COLO829 (cell line): ENCODE measurements at places on chromosomes 7 and 10.
A peak's percentile ranks its signal among the peaks of the same experiment; 100 is the strongest.

GRCh38 chr10:131093795-131094366 is 217.6 kb downstream of the TCERG1L start:
- no peak for DNase-seq

DNA sequence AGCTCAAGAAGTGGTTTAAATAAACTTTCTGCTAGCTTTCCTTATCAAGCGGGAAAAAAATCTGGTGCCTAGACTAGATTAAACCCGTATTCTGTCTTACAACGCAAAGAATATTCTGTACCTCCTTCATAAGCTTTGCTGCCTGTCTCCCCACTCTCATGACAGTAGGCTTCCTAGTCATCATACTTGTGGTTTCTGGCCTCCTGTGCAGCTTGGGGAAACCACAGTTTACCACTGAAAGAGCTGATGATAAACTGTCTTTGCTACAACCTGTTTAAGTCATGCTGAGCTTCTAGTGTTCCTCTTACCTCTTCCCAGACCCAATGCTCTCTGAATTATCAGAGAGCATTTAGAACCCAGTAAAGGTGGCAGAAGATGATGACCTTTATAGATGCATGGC is 55.0 kb downstream of the PODXL start:
- no peak for DNase-seq

DNA sequence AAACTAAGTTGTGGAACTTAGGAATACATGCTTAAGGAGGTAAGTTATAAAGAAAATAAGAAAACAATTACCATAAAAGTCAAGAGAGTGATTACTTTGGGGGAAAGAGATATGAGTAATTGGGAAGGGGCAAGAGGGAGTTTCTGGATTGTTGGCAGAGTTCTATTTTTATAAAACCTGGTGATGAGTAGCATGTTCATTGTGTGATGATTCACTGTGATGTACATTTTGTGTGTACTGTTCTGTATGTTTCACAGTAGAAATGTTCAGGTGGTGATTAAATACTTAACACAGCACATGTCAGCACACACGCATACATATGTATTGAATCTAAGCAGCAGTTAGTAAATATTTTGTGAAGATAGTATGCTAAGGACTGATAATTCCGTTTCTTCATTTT is 9.7 kb upstream of the OIT3 start:
- DNase-seq = no peak

- no peak for DNase-seq
Measured at GRCh38 chr10:1664333-1664964, 72.9 kb downstream of the ADARB2 start.

DNA sequence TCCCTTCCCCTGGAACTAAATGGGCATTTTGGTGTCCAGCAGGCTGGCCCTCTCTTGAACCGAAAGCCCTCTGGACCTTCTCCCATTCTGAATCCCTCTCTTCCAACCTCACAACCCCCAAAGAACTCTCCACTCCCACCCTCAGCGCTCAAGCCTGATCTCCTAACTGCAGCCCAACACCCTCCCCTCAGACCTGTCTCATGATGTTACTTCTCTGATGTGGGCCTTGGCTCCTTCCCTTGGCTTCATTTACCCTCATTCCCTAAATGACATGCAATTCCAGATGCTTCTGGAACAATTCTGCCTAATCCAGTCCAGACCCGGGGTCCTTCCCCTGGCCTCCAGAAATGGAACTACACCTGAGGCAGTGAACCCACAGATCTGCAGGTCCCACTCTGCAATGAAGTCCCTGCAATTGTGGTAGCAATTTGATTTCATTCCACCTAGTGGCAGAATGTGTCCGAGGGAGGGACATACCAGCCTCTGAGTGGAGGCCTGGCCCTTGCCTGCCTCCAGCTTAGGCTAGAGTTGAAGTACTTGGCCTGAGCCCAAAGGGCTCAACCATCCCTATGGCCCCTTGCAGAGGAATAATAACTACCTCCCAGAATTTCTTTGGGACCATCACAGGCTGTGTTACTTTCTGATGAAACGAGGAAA is 4.1 kb upstream of the CEP41 start:
- DNase-seq = no peak

GRCh38 chr10:55410415-55410885 is 609.4 kb upstream of the PCDH15 start:
- DNase-seq = peak; percentile 16

DNA sequence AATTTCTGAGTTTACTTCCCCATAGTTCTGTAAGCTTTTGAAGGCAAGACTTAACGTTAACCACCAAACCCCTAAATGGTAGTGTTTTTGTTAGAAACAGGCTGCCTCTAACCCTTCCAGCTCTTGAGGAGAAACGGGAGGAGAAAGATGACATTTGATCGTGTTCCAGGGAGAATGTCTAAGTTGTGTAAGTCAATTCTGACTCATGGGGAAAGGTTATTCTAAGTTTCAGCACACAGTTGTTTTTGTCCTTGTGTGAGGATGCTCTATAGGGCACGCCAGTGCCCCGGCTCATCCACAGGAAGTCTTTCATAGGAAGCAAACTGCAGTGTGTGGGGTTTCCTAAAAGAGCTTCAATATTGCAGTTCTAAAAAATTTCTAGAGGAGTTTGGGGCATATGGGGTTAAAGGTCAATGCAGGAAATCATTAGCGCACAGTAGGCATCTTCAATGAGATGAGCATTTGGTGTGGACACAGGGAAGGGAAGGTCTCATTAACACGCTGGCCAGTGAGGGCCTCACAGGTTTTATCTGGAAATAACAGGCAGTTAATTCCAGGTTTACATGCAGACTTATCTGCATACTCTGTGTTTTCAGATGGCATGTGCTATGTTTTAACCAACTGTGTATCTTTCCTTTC is 638.2 kb upstream of the IGFBP3 start:
- DNase-seq = peak; percentile 31

DNA sequence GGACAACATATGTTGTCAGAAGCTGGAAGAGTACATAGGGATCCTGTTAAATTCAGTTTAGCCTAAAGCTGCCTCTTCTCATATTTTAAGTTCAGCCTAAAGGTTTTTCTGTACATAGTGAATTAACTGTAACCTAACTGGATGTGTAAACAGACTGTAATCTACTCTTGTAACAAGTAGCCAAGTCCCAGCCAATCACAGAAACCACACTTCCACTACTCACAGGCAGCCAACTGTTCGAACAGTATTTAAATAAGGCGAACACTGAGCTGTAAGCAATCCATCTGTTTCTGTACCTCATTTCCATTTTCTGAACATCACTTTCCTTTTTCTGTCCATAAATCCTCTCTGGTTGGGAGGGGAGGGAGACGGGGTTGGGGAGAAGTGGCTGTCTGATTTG is 15.0 kb upstream of the STN1 start:
- no peak for DNase-seq

DNA sequence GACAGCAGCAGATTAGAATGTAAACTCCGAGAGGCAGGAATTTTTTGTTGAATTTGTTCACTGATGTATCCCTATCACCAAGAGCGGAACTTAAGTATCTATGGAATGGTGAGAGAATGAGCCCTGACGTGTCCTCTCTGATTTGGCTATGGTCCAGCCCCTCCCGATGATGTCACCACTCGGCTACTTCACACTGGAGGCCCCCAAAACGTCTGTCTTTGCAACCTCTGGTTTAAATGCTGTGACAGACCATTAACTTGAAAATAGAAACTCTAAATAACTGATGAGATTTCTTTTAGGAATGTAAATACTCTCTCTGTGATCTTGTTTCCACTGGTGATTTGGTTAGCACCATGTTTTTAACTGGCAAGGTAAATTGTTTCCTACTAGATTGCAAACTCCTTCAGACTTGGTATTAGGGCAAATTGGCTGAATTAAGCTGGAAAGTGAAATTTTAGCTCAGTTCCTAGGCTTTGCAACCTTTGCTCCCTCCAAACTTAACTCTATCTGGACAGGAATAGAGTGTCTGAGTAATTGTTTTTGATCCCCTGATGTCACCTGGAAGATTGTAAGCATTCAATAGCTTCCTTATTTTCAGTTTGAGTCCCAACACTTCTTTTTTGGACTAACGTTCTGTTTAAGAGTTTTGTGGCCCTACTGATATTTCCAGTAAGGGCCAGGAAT is 19.1 kb downstream of the SLC16A12 start:
- DNase-seq = no peak

DNA sequence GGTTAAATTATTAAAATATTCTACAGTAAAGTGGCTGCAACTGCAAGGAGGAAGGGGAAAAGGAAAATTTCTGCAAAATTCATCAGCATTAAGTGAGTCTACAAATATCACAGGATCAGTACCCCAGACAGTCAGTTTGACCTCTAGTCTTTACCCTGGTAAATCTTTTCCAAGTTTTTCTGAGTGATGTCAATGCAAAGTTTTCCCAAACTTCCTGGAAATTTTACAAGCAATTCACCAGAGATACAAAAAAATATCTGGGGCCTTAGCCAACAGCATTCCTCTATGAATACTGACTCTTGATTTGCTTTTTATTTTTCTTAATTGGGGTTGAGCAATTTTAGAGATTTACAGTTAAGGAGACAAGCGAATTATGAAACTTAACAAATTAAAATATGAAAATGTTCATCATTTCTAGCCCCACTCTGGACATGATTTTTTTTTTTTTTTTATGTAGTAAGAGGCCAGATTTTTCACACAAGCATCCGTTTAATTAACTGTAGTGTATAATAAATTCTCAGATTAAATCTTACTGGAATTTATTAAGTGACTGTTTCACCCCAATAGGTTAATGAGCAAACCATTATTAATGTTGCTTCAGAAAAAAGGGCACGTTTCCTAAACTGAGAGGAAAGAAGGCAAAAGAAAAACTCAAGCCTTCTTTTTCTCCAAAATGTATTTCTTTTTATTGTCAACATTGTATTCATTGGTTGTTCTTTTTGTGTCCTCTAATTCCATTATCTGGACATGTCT is 539.5 kb upstream of the FZD8 start:
- no peak for DNase-seq

DNA sequence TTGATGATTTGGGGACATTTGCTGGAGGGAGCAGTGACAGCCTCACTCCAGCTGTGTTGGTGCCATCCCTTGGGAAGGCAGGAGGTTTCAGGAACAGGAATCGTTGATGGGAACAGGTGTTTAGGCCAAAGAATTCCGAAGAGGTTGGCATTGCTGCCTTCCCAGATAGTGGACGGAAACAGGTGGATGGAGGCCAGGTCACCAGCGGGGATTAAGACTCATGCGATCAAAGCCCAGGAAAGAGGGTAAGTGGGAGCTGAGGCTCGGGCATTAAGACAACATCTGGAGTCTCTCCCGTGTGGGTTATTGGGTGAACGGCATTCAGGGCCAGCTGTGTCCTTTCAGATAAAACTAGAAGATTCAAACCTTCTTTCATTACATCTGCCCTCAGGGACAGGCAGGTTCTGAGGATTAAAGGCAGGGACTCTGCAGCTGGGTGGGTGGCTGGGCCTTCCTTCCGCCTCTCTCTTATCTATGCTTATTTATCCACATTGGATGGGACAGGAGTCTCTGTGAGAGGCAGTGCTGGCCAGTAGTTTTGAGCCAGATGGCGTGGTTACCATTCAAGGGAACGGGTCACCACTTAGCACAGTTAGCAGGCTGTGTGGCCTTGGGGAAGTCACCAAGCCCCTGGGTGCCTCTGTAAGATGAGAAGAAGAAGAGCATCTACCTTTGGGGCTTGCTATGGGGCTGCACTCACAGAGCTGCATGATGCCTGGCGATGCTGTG is 67.6 kb downstream of the INSIG1 start:
- no peak for DNase-seq

DNA sequence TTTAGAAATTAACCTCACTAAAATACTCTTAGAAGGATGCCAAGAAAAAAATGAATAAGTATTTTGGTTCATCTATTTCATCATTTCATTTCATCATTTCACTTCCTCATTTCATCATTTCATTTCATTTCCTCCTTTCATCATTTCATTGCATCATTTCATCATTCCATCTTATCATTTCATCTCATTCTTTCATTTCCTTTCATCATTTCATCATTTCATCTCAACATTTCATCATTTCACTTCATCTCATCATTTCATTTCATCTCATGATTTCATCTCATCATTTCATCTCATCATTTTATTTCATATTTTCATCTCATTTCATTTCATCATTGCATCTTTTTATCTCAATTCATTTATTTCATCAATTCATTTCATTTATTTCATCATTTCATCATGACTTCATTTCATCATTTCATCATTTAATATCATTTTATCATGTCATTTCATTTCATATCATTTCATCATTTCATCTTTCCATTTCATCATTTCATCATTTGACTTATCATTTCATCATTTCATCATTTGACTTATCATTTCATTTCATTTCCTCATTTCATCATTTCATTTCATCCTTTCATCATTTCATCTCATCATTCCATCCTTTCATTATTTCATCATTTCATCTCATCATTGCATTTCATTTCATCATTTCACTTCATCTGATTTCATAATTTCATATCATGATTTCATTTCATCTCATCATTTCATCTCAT is 129.9 kb downstream of the ZNF92 start:
- no peak for DNase-seq

GRCh38 chr7:152185558-152185957 is 160.1 kb downstream of the GALNT11 start:
- no peak for DNase-seq

- no peak for DNase-seq
Measured at GRCh38 chr7:22823142-22823497, 471 bp upstream of the TOMM7 start.

DNA sequence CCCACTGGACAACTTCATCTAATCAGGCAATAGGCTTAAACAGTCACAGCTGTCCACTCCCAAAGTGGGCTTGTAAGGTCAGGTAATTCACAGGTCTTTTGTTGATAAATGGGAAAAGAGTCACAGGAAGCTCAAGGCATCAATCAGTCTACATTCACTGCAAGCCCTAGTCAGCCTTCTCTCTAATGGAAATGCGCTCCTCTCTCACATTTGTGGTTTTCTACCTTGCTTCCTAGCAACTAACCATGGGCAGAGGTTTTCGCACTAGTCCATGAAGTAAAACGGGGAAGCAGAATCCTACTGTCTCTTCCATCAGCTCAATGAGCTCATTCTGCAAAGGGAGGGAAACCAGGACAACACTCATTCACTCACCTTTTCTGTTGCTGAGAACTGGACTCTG is 53.5 kb upstream of the APBB1IP start:
- no peak for DNase-seq

GRCh38 chr10:10403762-10404161 is 613.9 kb upstream of the CELF2 start:
- no peak for DNase-seq

DNA sequence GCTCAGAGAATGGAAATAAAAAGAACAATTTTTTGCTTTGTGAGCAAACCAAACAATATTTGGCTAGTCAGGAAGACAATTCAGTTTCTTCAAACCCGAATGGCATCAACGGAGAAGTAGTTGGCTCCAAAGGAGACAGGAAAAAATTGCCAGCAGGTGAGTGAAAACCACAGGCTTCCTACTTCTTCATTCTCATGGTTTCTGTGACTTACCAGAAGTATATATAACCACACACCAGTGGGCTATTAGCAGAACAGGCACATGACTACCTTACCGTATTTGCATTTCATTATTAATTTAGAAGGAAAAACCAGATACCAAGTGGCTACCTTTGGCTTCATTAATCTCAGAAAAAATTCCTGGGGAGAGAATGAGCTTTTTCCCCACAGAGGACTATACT is 8.8 kb downstream of the TDRD1 start:
- DNase-seq = no peak

GRCh38 chr10:133326745-133327650 is 9.7 kb downstream of the CALY start:
- DNase-seq = no peak
